Activated CD8-positive, alpha-beta T cell treated with anti-CD3 and anti-CD28 coated beads, Interleukin-2, amount 10 ng/mL, durations not matched to agents 7 days and 5 days (primary cell): ENCODE measurements at places on chromosomes 6 and 20.

DNA sequence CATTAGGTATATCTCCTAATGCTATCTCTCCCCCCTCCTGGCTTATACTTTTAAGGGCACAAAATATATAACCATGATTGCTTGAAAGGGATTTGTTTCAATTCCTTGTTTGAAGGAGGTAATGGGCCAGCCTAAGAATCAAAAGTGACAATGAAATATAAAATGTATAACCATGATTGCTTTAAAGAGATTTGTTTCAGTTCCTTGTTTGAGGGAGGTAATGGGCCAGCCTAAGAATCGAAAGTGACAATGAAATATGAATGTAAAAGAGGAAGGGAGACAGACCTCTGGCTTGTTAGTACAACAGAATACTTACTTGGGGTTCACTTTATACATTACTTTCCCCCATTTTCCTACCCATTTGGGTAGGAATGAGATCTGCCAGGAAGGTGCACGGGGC, 55.5 kb downstream of the FOXC1 start:
- no peak overlapping the region for H3K4me3 ChIP-seq
- H3K36me3 ChIP-seq, result no peaks in the 10 kb centered on the region
- no peak overlapping the region for H3K27ac ChIP-seq
- peaks cover 8% of the 10 kb centered on the region for H3K4me1 ChIP-seq
- no peaks in the 10 kb centered on the region for H3K27me3 ChIP-seq

DNA sequence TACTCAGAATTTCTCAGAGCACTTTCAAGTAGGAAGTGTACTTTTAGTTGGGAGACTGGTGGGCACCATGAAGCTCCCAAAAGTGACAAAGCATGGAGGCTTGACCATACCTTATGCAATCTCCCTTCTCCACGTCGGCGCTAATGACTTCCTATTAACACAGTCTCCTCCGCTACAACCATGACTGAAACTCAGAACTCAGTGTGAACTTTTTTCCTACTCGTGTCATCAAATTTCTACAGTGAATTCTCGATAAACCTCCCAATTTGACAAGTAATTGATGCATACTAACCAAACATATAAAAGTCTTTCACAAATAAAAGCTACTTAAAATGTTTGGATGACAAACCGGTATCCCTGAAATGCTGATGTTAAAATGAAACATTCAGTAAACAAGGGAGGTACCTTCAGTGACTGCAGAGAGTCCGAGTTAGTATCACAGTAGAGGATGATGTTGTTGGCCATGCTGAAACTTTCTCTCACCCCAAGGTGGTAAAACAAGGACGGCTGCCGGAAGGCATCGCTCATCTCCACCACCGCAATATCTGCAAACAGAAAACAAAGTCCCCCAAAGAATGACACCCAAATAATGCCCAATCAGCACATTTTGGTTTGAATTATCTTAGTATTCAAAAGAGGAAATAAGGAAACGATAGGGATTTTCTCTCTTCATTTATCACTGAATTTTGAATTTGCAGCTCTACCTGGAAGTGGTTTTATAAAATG, 72.1 kb downstream of the MAP3K5 start:
- peaks cover 43% of the 10 kb centered on the region for H3K4me1 ChIP-seq
- no peaks in the 10 kb centered on the region for H3K27me3 ChIP-seq
- DNase-seq, result no peak

- no peaks in the 10 kb centered on the region for H3K36me3 ChIP-seq
- H3K4me3 ChIP-seq, result no peak overlapping the region
- H3K27ac ChIP-seq, result no peak overlapping the region
- DNase-seq, result no peak
Measured at GRCh38 chr20:40744072-40744817, 55.2 kb upstream of the MAFB start.

GRCh38 chr6:166786704-166787293, 159.7 kb upstream of the RPS6KA2 start:
- H3K36me3 ChIP-seq, result no peaks in the 10 kb centered on the region
- H3K27me3 ChIP-seq, result peaks cover 7% of the 10 kb centered on the region
- H3K4me3 ChIP-seq, result no peak overlapping the region
- H3K27ac ChIP-seq, result no peak overlapping the region
- no peaks in the 10 kb centered on the region for H3K4me1 ChIP-seq

DNA sequence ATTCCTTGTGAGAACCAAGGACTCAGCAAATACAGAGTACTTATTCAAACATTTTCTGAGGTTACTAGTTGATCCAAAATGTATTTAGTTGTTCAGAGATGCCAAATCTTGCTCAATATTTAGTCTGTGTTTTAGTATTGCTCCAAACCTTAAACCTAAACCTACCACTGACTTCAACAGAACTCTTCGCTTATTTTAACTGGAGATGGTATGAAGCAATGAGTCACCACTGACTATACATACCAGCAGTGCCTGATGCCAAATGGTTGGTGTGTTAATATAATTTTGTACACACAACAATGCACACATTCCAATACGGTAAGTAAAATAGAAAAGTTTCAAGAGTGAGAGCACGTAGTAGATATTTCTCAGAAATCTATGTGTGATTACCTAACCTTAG, 1.9 kb upstream of the SPTLC3 start:
- H3K27ac ChIP-seq, result no peak overlapping the region
- peaks cover 21% of the 10 kb centered on the region for H3K4me1 ChIP-seq
- H3K27me3 ChIP-seq, result peaks cover 3% of the 10 kb centered on the region

DNA sequence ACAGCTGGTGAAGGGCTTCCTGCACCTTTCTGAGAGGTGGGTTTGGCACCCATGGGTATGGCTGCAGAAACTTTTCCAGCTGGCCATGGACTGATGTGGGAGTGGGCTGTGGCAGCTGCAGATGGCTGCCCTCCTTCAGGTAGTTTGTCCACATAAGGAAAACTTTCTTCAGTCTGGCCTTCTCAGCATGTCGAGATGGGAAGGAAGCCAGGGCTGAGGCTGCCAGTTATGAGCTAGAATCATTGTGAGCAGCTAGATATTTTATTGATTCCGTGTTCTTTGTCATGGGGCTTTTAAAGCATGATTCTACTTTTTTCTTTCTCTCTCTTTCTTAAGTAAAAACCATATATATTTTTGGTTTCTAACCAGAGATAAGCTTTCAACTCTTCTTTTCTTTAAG, 16.6 kb downstream of the NKX2-4 start:
- H3K36me3 ChIP-seq, result peaks cover 25% of the 10 kb centered on the region
- no peak overlapping the region for H3K4me3 ChIP-seq
- H3K27me3 ChIP-seq, result no peaks in the 10 kb centered on the region
- no peak for DNase-seq
- no peaks in the 10 kb centered on the region for H3K4me1 ChIP-seq
- H3K27ac ChIP-seq, result no peak overlapping the region

DNA sequence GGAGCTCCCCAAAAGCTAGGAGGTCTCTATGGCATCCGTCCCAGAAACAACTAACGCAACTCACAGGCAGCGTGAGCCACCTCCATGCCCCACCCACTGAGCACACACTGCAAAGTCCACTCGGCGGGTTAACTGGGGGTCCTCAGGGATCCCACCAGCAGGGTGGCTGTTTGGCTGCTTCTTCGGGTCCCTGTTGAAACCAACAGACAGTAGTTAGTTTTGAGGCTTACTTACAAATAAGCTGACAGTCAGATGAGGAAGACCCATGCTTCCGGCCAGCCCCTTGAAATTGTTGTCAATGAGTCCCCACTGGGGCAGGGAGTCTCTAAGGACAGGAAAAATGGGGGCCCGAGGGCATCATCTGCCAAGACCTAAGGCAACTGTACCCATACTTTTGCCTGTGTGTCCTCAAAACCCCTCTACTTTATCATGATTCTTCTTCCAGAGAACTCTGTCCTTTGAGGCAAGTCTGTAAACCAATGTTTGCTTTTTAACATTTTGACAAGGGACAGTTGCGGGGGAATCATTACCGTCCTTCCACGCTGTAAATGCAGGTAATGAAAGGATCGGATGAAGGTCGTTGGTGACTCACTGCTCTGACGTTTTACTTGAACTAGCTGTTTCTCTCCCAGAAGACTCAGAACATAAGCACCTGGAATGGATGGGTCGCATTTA, 2.2 kb upstream of the PCK1 start:
- H3K4me1 ChIP-seq, result no peaks in the 10 kb centered on the region
- H3K4me3 ChIP-seq, result no peak overlapping the region
- no peak for DNase-seq
- H3K36me3 ChIP-seq, result no peaks in the 10 kb centered on the region
- H3K27ac ChIP-seq, result no peak overlapping the region
